Esophagus squamous epithelium (tissue), 5 donors: ENCODE measurements at places on chromosomes 6 and 20.

GRCh38 chr6:44730771-44731391 lies 343.4 kb downstream of the CDC5L start:
- no peak for DNase-seq

DNA sequence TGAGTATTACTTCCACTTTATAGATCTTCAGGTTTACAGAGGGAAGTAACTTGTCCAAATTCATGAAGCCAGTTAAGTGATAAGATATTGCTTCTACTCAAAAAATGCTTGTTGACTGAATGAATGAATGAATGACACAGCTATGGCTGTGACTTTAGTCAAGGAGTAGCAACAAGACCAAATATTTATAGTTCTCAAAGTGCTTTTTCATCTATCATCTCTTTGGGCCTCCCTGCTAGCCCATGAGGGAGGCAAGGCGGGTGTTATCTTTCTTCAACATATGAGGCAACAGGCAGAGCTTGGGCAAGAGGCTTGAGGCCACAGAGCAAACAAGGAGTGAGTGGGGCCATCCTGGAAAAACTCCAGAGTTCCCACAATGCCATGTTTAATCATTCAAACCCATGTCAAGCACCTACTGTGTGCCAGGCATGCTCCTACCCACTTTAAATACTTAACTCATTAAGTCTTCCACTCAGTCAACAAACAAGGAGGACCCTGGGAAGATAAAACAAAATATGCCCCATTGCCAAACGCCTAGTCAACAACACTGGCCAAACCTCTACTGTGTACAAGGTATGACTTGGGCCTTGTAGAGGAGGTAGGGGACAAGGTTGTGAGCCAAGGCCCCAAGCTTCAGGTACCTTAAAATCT lies 15.9 kb downstream of the BCL2L1 start:
- no peak for DNase-seq

DNA sequence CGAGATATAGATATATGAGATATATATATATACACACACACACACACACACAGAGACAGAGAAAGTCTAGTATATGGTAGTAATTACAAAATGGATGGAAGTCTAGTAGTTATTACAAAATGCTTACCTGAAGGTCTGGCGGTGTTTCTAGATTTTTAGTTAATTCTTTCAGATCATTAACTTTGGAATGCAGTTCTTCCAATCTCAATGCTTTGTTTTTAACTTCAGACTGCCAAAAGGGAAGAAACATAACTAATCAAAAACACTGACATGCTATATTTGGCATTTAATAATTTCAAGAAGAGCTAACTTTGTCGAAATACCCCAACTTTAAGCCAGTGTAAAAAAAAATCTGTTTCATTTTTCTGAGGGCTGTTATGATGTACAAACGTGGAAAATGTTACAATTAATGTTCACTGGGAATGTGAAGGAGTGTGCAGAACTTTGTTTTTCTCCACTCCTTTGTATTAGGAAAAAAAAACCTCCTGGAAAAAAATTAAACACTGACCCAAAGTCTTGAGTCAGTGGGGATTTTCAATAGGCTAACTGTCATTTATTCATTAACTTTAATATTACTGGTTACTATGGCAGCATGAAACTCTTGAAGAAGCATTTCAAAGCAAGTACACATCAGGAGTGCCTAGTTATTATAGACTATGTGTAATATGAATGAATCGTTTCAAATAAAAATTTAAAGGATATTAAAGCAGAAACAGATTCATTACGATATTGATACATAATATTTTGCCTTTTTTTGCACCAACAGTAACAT lies 232.9 kb downstream of the SYNE1 start:
- no peak for DNase-seq

GRCh38 chr6:56279331-56280080 lies 32.1 kb upstream of the COL21A1 start:
- DNase-seq, result no peak

GRCh38 chr20:47280228-47280627 lies 76.3 kb downstream of the ZMYND8 start:
- DNase-seq, result no peak

DNA sequence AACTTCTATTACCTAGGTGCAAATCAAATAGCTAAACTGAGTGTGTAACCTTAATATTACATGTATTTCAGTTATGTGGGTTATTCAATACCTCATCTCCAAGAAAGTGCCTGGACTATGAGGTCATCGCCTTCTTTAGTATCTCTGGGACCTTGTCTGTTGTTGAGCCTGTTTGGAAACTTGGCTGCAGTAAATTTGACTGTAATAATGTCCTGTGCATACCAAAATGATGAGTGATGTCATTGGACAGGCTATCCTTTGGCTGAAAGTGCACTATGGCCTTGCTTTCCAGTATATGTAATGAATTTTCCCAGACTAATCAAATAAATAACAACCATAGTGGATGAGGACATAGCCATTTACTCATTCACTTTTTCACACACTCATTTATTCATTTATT lies 455.1 kb downstream of the ADGRB3 start:
- DNase-seq, result no peak

DNA sequence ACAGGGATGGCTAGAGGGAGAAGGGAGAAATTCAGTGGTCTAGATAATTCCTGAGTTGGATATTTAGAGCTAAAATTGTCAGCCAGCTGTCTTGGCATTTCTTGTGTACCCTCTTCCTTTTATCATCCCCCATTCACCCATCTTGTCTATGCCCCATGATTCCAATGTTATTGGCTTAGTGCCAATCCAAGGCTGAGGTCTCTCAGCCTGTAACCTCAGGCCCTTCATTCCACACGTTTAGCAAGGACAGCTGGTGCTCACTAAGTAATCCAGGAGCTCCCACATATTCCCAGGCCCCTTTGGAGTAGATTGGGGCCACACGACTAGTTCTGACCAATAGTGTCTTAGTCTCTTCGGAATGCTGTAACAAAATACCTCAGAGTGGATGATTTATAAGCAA lies 112.4 kb upstream of the ATXN1 start:
- no peak for DNase-seq

- no peak for DNase-seq
Measured at GRCh38 chr6:27837625-27838057, 74.6 kb downstream of the OR2B2 start.

DNA sequence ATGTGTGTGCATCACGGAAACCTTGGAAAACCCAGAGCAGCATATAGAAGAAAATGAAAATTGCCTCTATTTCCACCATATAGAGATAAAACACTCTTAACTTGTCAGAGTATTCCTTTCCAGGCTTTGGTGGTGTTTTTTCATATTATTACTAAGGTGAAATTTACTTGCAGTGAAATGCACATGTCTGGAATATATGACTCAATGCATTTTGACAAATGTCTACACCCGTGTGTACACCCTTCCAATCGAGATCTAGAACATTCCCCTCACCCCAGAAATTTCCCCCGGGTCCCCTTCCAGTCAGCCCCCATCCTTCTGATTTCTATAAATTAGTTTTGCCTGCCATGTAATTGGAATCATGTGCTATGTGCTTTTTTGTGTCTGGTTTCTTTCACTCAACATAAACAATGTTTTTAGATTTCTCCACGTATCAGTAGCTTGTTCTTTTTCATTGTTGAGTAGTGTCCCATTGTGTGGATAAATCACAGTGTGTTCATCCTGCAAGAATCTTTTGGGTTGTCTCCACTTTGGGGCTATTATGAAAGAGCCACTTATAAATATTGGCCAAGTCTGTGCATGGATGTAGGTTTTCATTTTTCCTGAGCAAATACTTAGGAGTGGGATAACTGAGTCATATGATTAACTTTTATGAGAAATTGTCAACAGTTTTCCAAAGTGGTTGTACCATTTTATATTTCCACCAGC lies 19.9 kb upstream of the PREX1 start:
- DNase-seq, result no peak

GRCh38 chr20:10180651-10181235 lies 37.9 kb upstream of the SNAP25 start:
- no peak for DNase-seq

DNA sequence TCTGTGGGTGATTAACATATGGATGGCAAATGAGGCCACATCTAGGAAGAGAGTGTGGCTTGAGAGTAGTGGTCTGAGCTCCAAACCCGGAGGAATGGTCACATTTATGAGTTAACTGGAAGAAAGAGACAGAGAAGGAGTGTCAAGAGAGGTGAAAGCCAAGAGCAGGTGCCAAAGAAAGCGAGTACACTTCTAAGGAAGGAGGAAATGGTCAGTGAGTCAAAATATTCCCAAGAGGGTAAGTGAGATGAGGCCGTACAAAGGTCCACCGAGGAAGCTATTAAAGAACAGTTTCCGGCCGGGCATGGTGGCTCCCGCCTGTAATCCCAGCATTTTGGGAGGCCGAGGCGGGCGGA lies 104.5 kb upstream of the RNF24 start:
- DNase-seq, result no peak

- DNase-seq, result no peak
Measured at GRCh38 chr6:7978736-7979135, 68.1 kb upstream of the TXNDC5 start.

GRCh38 chr6:156697225-156697830 lies 79.8 kb upstream of the ARID1B start:
- no peak for DNase-seq

DNA sequence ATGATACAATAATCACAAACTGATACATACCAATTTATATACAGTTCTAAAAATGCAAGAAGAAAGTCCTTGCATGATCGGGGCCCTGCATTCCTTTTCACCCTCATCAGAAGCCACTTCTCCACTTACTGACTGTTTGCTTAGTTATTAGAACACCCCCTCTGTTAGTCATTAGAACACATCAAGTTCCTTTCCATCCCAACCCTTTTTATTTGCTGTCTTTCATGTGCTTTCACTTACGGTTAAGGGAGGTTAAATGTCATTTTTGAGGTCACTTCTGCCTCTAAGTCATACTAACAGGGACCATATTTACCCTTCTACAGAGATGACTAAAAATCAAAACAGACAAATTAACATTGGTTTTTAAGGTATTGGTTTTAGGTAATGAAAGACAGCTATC lies 149.1 kb downstream of the LMBRD1 start:
- no peak for DNase-seq

- no peak for DNase-seq
Measured at GRCh38 chr6:65064844-65065243, 642.2 kb downstream of the EYS start.

DNA sequence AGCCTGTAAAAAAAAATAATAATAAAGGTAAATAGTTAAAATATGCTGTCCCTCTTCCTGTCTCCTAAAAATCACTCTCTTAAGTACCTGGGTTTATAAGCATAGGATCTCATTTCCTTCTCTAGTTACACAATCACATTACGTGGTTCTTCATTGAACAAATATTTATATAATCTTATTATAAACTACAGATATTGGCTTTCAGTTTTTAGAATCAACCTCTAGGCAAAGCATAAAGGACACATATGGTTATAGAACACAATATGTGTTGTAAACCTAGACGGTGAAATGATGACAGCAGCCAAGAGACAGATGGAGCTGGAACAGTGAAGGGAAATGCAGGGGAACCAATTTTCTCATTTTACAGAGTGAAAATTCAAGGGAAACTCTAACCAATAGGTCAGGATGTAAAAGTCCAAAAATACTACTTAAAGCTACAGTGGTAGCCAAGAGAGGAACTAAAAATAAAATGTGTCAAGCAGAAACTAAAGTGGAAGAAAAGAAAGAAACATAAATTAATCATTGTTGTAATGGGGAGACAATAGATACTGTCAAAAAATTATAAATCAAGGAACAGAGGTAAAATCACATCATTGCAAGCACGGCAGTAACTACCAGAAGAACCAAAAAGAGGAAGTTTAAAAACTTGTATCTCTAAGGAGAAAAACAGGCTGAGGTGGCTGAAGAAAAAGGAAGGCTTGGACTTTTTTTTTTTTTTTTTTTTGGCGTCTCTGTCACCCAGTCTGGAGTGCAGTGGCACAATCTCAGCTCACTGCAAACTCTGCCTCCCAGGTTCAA lies 82.8 kb upstream of the CDYL start:
- DNase-seq, result no peak

DNA sequence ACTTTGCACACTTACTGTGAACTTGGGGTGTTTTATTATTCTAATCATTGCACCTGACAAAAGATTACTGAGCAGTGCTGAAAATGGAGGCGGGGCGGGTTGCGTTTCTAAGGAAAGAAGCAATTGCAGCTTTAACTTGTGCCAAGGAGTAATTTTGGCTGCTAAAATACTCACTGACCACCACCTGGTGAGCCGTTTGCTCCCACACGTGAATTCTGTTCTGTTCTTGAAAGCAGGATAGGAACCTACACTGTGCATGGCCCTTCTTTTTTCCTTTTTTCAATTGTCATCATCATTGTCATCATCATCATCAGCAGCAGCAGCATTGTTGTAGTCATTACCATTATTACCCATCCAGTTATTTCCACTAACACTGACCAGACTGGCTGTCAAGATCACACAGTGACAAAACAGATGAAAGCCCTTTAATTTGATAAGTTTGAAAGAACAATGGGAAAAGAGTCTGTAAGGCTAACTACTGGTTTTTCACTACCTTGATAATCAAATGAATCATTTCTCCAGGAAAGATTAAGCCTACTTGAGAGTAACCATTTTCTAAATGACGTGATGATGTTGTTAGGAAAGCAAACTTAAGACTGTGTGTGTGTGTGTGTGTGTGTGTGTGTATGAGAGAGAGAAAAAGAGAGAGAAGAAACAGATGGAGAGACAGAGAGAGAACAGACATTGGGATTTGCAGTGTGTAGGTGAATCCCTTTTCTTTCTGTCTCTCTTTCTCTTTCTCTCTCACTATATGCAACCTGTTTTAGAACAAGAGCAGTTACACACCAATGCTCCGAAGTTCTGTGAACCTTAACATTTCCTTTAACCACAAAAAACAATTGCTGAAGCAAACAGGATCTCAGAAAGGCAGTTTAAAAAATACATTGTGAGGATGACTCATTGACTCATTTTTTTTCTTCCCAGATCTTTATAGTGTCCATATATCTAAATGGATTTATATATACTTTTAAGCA lies 3.8 kb downstream of the RIPOR2 start:
- DNase-seq, result no peak
